Ascending aorta (tissue), 2 donors: ENCODE measurements at places on chromosomes 6 and 20.

- DNase-seq = no peak
These were observed 22.9 kb downstream of the OR2B2 start for GRCh38 chr6:27889275-27889627.

GRCh38 chr20:46378412-46379009, 27.9 kb downstream of the ELMO2 start:
- peak; percentile 44 for DNase-seq

DNA sequence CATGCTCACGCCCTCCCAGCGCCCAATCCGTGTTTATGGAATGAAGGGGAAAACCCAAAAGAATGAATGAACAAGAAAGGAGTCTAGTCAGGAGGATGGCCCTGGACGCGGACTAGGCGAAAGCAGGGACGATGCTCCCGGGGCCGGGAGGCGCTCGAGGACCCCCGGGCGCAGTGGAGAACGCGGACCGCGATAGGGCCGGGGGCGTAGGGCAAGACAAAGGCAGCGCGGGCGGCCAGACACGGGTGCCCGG, 758 bp downstream of the GCLC start:
- DNase-seq = no peak

- peak; percentile 89 for DNase-seq
These were observed at the start of gene ZSCAN16 for GRCh38 chr6:28124350-28124970. Gene ZSCAN16, plus strand, starts transcription at chr6:28124609. Its CDS starts 835 bp downstream, at chr6:28125444.

DNA sequence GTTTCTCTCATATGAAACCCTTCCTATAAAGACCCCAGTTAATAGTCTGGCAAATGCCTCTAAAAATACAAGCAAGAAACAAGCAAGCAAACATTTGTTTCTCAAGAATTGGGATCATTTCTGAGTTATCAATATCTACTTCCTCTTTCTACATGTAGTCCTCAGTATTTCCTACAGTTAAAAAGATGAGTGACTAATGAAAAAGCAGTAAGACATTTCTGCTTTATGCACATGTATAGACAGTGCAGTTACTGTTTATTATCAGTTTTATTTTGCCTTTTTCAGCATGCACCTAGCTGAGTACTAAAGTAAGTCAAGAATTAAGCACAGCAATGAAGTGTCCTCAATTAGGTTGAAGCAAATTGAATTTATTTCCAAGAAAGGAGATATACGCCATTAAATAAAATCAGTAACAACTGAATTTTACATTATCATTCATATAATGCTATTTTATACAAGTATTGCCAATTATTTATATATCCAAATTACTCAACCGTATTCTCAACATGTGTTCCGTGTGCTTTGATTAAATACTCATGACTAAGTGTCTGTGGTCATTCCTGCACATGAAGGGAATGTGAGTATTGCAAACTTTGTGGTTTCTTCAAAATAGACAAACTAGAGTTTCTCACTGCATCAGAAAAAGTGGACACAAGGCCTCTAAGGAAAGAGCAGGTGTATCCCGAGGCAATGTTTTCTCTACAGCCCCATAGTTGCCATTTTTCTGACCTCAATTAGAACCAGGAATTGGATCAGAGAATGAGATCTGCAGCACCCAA, 159.3 kb upstream of the MARCKS start:
- no peak for DNase-seq
